ENCODE measurements at places on chromosomes 5 and 9. TPM values are rescaled to one million over a fixed set of nuclear protein-coding genes. Genes with fewer than 3 reads are reported as not detected.
A peak's percentile ranks its signal among the peaks of the same experiment; 100 is the strongest.

The ANKRD34B gene
- total RNA-seq: not detected

The SLC25A2 gene
- not detected for total RNA-seq

The FCN2 gene
- total RNA-seq: not detected

The ARRDC3 gene
- 15.2 TPM for total RNA-seq

GRCh38 chr9:17611917-17612316, 33.1 kb downstream of the SH3GL2 start:
- no peak for DNase-seq
- no peaks in the 10 kb centered on the region for H3K36me3 ChIP-seq
- H3K27me3 ChIP-seq: no peaks in the 10 kb centered on the region
- no peak overlapping the region for H3K4me3 ChIP-seq
- no peaks in the 10 kb centered on the region for H3K4me1 ChIP-seq

The ZFP2 gene
- 0.43 TPM for total RNA-seq

The QRFP gene
- total RNA-seq: not detected

DNA sequence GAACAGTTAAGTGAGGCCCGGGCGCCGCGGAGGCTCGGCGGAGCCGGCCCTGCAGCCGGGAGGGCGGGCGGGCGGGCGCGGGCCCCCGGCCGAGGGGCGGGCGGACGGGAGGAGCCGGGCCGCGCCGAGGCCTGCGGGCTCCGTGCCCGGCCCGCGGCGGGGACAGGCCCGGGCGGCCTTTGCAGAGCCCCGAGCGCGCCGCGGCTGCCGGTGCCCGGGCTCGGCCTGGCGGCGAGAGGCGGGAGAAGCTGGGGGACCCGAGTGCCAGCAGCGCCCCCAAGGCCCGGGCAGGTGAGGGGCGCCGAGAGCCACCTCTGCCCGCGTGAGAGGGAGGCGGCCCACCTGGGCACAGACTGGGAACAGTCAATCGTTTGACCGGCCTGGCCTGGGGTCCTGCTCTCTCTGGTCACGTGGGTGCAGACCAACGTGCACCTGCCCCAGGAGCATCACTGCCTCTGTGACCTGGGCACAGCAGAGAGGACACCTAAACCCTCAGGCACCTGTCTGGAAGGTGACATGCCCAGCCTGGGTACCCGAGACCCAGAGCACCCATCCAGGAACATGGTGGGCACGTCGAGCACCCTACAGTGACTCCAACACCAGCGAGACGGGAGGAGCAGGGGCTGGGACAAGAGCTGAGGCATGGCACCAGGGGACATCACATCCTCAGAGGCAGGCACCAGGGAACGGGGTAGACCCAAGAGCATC, 531 bp downstream of the MVB12B start:
- no peaks in the 10 kb centered on the region for H3K36me3 ChIP-seq
- H3K27ac ChIP-seq: peak overlapping the region; percentile 73
- peak overlapping the region; percentile 47 for H3K4me3 ChIP-seq
- H3K4me1 ChIP-seq: peaks cover 30% of the 10 kb centered on the region

GRCh38 chr9:89388084-89388867, 70.0 kb downstream of the SECISBP2 start:
- H3K4me1 ChIP-seq: peaks cover 4% of the 10 kb centered on the region
- peak; percentile 78 for DNase-seq
- H3K27me3 ChIP-seq: no peaks in the 10 kb centered on the region
- peaks cover 25% of the 10 kb centered on the region for H3K36me3 ChIP-seq
- no peak overlapping the region for H3K4me3 ChIP-seq

DNA sequence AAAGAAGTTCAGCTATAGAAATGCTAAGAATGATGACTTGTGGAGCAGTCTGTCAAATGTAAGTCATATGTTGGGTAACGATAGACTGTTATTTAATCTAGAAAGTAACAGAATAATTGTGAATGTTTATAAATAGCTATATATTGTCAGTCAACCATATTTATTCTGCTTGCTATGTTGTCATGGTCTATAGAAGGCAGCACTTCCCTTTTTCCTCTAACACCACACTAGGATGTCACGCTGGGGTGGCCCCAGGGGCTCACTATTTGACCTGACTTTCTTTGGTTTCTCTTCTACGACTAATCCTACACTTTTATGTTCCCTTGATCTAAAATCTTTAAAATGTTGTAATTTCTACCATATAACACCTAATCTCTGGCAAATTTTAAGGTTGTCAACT, 20.5 kb downstream of the ERAP2 start:
- H3K27ac ChIP-seq: no peak overlapping the region
- no peaks in the 10 kb centered on the region for H3K36me3 ChIP-seq
- no peak overlapping the region for H3K4me3 ChIP-seq
- no peak for DNase-seq
- no peaks in the 10 kb centered on the region for H3K27me3 ChIP-seq
- no peaks in the 10 kb centered on the region for H3K4me1 ChIP-seq

DNA sequence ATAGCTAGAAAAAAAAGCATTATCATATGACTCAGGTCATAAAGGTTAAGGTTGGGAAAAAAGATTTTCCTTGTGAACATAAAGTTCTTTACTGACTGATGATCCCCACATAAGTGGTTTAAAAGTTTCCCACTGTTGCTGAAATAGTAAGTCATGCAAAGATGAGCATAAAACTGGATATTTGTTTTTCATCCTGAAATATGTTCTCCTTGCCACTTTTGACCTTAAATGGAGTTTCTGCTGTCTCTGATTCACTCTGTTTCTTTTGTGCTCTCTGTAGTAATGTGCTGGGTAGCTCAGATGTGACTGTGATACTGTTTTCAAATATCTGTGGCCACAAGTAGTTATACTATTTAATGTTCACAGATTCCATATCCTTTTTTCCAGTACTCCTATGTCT, 162.5 kb upstream of the GAS1 start:
- H3K4me1 ChIP-seq: no peaks in the 10 kb centered on the region
- H3K36me3 ChIP-seq: no peaks in the 10 kb centered on the region
- DNase-seq: no peak
- H3K27me3 ChIP-seq: no peaks in the 10 kb centered on the region
- no peak overlapping the region for H3K27ac ChIP-seq

The MCCC2 gene
- 30.7 TPM for total RNA-seq

GRCh38 chr5:57836921-57837320, 354.3 kb upstream of the ACTBL2 start:
- H3K36me3 ChIP-seq: no peaks in the 10 kb centered on the region
- peaks cover 1% of the 10 kb centered on the region for H3K4me1 ChIP-seq
- no peaks in the 10 kb centered on the region for H3K27me3 ChIP-seq
- H3K27ac ChIP-seq: no peak overlapping the region

DNA sequence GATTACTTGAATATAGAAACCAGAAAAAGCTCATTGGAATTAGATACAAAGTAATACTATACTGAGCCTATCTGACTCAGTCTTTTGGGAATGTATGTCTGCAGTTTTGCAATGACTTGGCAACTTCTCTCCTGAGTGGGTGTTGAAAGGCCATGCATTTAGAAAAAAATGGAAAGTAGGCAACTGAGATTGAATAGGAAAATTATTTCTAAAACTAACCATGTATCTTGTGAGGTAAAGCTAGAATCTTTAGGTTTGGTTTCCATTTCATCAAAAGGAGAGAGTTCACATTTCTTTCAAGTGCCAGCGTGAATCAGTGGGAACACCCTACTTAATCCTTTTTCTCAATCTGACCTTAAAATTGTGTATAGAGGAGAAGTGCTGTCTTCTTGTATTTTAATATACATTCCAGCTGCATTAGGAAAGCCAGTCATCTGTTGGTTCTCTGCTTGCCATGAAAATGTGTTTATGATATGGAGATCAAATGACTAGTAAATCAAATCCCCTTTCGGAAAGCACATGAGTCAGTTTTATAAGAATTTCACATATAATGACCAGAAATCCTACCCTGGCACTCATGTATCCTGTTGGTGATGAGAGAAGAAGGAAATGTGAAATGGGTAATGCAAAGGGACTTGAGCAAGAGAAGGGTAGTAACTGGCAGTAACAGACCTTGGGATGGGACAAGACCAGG, 30.4 kb downstream of the NFX1 start:
- H3K4me3 ChIP-seq: no peak overlapping the region
- DNase-seq: no peak
- H3K27me3 ChIP-seq: no peaks in the 10 kb centered on the region
- H3K36me3 ChIP-seq: peaks cover 76% of the 10 kb centered on the region
- no peaks in the 10 kb centered on the region for H3K4me1 ChIP-seq
- peak overlapping the region; percentile 34 for H3K27ac ChIP-seq

- no peak for DNase-seq
- no peaks in the 10 kb centered on the region for H3K36me3 ChIP-seq
- peak overlapping the region; percentile 94 for H3K27ac ChIP-seq
- peak overlapping the region; percentile 86 for H3K4me3 ChIP-seq
Measured at GRCh38 chr9:95509851-95510708, 6.7 kb downstream of the PTCH1 start.

DNA sequence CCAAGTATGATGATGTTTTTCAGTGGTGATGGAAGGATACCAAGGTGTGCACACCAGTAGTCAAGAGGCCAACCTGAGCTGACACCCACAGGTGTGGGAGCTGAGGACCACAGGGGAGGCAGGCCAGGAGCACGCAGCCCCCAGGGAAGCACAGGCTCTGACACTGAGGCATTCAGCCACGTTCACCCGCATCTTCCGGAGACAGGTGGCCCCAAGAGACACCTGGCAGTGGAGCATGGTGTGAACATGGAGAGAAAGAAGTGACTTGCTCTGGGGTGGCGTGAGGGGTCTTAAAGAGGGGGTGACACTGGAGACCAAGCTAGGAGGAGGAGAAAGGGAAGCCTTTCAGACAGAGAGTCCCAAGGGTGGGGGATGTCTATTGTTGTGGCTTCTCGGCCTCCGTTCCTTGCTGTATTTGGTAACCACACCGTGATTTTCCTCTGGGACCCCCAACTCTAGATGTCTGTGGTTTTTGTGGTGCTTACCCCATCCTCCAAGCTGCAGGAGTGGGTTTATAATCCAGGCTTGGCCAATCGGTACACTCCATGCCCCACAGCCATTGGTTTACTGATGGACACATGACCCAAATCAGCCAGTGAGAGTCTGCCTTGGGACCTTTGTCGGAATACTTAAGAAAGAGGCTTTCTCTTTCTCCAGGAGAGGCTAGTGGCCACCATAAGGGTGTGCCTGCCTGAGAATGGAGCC, 84.6 kb downstream of the HRH2 start:
- no peaks in the 10 kb centered on the region for H3K27me3 ChIP-seq
- no peak overlapping the region for H3K27ac ChIP-seq
- H3K4me1 ChIP-seq: no peaks in the 10 kb centered on the region
- H3K4me3 ChIP-seq: no peak overlapping the region

GRCh38 chr9:136418182-136419091, 8.0 kb downstream of the PMPCA start:
- no peaks in the 10 kb centered on the region for H3K4me1 ChIP-seq
- DNase-seq: no peak
- H3K27me3 ChIP-seq: no peaks in the 10 kb centered on the region
- H3K36me3 ChIP-seq: peaks cover 96% of the 10 kb centered on the region

DNA sequence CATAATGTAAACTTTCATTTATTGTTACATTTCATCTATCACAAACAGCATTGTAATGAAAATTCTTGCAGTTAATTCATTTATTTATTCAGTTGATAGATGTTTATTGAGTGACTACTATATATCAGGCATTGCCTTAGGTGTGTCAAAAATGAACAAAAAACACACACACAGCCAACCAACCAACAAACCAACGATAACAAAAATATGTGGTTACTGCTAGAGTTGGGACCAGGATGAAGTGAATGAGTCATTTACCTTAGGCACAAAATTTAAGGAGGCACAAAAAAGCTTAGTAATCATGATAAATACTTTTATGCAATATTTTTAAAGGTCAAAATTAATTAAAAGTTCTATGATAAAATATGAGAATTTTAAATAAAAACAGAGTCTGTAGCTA, 223.4 kb downstream of the CSNK1G3 start:
- H3K27ac ChIP-seq: no peak overlapping the region
- no peak for DNase-seq
- no peak overlapping the region for H3K4me3 ChIP-seq

The OBP2B gene
- total RNA-seq: not detected

The VCP gene
- total RNA-seq: 157 TPM

DNA sequence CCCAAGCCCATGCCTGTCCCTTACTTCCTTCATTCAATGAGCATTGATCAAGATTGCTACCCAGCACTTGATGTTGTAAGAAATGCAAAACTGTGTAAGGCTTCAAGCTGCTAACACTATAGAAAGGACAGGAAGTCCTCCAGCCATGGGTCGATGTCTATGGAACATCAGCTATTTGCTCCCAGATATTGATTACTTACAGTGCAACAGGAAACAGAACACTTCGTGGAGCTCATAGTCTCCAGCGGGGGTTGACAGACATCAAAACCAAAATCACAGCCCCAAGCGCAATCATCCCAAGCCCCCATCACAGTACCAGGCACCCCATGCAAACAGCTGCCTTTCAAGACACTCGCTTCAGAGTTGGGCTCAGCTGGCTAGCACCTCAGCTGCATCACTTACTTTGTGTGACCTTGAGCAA, 26.8 kb upstream of the DUSP1 start:
- DNase-seq: no peak
- H3K4me3 ChIP-seq: no peak overlapping the region
- H3K4me1 ChIP-seq: no peaks in the 10 kb centered on the region
- H3K27me3 ChIP-seq: no peaks in the 10 kb centered on the region

DNA sequence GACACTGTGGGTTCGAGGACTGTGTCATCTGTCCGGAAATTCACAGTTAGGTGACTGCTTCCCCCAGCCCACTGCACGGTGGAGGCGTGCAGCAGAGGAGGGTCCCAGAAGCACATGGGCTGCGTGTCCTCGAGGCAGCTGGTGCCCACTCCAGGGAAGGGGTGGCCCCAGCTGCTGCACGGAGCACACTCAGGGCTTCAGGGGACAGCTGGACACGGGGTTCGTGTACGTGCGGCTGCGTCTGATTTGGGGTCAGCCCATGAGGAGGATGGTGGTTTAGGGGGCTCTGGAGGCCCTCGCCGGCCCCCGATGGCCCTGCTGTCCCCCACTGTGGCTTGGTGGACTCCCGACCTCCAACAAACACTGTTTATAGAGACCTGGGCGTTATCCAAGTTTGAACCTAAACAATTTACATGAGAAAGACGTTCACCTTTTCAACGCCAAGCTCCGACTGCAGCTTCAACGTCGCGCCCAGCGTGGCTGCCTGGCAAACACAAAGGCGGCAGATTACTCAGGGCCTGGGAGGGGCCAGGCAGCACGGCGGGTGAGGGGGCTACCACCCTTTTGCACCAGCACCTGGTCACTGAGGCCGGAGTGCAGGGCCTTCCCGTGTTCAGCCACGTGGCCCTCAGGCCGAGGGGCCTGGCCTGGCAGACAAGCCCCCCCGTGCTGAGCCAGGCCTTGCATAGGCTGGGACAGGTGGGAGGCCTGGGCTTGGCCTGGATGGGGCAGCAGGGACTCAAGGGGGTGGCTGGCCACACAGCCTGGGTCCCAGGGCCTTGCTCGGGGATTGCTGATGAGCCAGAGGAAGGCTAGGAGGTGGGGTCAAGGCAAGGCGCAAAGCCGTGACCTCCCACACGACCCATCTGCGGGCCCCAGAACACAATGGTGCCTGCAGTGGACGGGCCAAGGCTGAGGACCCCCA, 55.2 kb downstream of the EXD3 start:
- H3K36me3 ChIP-seq: no peaks in the 10 kb centered on the region
- no peaks in the 10 kb centered on the region for H3K4me1 ChIP-seq
- no peak for DNase-seq

The NMUR2 gene
- not detected for total RNA-seq

GRCh38 chr9:38334234-38334633, 58.3 kb upstream of the ALDH1B1 start:
- no peaks in the 10 kb centered on the region for H3K27me3 ChIP-seq
- no peak overlapping the region for H3K27ac ChIP-seq
- DNase-seq: no peak
- no peaks in the 10 kb centered on the region for H3K36me3 ChIP-seq

Data from right atrium auricular region (tissue), 2 donors.